HCEC 1CT (cell line): ENCODE measurements at places on chromosomes 4 and X.

DNA sequence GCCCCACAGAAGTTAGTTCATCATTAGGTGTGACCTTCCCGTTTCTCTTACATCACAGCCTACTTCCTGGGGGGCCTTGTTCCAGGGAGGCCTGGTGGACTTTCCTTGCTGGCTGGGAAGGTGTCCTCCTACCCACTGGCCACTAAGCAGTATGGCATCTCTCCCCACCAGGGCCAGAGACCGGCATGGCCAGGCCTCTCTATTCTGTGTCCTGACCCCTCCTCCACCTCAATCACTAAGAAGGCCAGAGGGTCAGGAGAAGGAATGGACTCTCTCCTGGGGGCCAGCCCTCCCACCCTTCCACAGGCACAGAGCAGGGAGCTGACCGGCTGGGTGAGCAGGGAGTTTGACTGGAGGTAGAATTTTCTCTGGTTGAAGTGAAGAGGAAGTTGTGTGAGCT, 81.9 kb downstream of the PJA1 start:
- no peak for DNase-seq

- no peak for DNase-seq
These were observed 1.3 kb downstream of the QDPR start for GRCh38 chr4:17510582-17510981.

GRCh38 chr4:56871371-56871866, 36.3 kb upstream of the REST start:
- no peak for DNase-seq

GRCh38 chr4:2042204-2042946, 16.8 kb upstream of the NAT8L start:
- no peak for DNase-seq

DNA sequence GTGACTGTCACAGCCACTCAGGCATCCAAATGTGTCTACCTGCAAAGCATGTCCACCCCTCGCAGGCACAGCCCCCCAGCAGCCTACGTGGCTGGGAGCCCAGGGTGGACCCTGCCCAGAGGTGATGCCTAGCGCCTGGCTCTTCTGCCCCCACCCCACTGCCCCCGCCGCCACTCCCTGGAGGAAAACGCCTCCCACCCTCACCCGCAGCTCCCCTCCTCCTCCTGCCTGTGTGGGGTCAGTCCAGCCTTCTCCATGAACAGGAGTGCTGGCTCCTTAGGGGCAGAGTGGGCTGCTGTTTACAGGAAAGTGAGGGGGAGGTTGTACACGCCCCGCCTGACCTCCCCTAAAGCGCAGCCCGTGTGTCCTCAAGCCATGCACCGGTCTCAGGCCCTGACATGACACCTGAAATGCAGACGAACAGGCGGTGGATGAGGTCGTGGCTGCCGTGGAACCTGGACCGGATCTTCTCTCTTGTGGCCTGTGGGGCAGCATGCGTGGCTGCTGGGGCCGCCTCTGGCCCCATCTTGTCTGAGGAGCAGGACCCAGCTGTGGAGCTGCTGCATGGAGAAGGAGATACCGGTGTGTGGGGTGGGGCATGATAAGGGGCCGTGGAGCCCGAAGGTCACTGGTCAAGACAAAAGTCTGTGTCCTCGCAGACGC, 11.9 kb upstream of the MXD4 start:
- no peak for DNase-seq

DNA sequence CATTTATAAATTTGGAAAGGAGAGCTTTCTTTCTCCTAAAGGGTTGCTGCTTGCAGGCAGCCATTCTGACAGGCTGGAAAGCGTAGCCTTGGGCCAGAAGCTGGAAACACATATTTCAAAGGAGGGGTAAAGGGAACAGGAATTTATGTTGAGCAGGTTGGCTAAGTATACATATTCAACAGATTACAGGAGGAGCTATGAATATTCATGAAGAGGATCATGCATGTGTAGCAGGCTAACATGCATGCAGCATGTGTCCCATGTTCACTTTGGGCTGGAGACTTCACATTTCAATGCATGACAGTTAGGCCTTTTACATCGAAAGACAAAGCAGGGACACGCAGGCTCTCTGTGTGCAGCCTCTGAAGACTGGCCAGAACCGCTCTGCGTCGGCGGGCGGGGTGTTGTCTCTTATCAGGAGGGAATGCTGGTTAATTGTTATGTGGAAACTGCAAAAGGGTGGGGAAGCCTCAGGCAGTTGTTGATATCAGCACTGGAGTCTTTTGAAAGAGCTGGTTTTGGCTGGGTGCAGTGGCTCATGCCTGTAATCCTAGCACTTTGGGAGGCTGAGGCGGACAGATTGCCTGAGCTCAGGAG, 31.5 kb downstream of the CASP3 start:
- DNase-seq, result no peak

- peak; percentile 67 for DNase-seq
These were observed at the start of gene SYN1 for GRCh38 chrX:47619486-47620302. TSS of gene SYN1 (minus strand) at chrX:47619857. CDS start at chrX:47619728, 129 bp downstream.
